T-helper 9 cell (primary cell): ENCODE measurements at places on chromosomes 5 and 9.

- no peak for DNase-seq
These were observed 5.5 kb upstream of the ESM1 start for GRCh38 chr5:54990841-54991258.

DNA sequence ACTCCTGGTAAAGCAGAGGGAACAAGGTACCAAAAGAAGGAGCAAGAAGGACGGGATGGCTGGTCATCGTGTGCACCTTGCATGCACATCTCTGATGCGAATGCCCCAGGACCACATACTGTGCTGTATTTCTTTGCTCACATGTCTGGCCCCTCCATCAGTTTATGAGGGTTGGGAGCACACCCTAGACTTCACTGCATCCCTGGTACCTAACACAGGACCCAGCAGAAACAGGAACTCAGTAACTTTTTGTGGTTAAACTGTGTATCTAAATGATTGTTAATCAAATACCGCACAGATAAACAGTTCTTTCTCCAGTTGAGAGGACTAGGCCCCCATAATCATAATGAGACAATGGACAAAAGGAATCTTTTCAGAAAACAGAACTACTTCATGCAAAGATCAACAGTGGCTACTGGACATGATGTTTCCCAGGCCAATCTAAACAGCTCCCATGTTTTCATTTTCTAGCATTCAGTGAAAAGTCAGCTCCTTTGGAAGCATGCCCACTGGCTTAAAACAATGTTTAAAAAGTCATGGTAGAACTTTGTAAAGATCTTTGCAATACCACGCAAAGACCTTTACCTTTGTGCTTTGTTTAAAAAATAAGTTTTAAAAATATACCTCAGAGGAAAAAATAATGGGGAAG lies 55.5 kb upstream of the IFNK start:
- no peak for DNase-seq

DNA sequence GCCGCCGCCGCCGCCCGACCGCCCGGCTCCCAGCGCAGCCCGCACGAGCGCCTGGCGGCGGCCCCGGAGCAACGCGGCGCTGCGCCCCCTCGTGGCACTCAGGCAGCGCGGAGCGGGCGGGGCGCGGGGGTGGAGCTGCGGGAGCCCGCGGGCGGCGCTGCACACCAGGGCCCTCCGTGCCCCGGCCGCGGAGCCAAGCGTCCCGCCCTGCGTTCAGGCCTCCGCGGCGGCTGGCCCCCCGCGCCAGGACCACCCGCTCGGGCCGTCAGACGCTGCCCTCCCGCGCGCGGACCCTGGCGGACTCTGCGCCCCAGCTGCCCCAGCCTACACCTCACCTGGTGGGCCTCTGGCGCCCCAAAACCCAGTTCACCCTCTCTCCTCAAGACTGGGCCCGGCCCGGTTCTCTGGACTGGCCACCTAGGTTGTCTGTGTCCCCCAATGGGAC lies at the start of gene RASGEF1C:
TSS of gene RASGEF1C (minus strand) at position 75 of the 445 bp plus-strand sequence. CDS start 71,159 bp downstream, outside the sequence.
- DNase-seq = peak; percentile 45

- no peak for DNase-seq
These were observed 30.4 kb downstream of the ROR2 start for GRCh38 chr9:91919621-91920020.

DNA sequence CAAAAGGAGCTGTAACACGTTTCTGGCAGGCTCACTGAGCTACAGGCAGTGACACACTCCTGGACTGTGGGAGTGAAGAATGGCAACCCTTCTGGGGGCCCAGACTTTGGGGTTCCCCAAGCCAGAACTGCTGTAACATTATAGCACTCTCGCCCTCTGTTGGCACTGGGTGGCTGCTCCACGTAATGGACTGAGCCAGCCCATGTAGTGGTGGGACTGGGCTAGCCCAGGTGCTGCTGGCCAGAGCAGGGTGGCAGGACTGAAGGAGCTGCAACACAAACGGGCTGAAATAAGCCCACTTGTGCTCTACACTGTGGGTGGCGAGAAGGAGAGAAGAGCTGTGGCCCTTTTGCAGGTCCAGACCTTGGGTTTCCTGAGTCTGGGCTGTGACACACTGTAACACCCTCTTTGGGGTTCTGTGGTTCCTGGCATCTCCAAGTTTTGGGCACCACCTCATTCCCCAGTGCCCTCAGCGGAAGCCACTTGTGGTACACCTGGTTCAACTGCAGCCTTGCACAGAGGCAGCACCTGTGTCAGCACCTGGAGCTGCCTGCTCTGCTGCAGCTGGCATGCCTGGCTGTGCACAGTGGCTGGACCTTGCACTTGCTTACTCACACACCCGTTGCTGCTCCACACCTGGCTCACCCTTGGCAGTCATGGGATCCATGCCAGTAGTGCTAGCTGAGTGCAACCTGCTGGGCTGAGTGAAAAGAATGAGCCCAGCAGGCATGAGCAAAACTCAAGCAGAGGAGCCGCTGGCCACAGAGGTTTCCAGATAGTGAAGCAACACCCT lies 95.0 kb upstream of the PRR16 start:
- DNase-seq = no peak

DNA sequence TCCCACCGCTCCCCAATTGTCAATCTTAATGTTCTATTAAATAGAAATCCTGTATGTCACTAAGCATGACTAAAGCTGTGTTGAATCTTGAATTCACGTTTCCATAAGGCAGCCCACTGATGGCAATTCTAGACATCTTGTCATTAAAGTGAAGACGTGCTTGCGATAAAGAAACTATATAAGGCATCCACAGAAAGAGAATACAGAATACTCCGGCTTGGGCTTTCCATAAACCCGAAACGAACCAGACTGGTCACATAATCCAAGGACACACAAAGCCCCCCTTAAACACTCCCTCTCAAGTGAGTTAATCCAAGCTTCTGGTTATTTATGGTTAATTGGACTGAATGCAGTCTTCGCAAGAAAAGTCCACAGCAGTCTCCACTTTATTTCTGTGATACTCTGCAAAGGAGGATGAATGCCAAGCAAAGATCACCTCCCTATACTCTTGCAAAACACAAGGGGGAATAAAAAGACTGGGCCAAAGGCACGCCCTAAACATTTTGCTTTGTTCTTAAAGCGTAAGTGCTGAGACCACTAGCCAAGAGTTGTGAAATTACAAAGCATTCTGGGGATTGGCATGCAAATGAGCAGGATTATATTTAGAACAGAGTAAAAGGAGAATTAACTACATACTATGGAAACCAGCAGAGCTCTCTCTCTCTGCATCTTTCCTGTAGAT lies 54.7 kb downstream of the DPYSL3 start:
- DNase-seq = no peak

- no peak for DNase-seq
These were observed 114.2 kb downstream of the SEMA5A start for GRCh38 chr5:9431496-9432258.

- no peak for DNase-seq
These were observed 73.0 kb downstream of the C9orf85 start for GRCh38 chr9:71984403-71984802.

GRCh38 chr5:74393943-74394342 lies 246.6 kb downstream of the ENC1 start:
- DNase-seq = no peak

DNA sequence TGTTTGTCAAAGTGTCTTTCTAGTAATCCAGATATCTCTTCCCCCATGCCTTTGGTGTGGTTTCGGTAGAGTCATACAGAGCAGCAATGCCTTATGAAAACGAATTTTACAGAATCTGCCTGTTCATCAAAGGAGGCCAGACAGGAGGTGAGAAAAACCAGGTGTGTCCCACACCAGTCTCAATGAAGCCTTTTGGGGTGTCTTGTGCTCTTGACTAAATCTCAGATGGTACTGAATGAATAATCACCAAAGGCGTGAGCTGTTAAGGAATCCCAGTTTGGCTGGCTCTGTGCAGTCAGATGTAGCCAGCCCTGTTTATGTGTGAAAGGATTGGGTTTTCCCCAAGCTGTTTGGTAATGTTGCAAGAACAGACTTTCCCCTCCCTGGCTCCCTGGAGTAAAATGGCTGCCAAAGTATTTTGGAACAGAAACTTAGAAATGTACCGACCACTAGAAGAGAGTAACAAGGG lies 70.8 kb upstream of the CDKN2B start:
- DNase-seq = no peak

GRCh38 chr5:157197086-157197485 lies 16.4 kb downstream of the ITK start:
- DNase-seq = peak; percentile 25

DNA sequence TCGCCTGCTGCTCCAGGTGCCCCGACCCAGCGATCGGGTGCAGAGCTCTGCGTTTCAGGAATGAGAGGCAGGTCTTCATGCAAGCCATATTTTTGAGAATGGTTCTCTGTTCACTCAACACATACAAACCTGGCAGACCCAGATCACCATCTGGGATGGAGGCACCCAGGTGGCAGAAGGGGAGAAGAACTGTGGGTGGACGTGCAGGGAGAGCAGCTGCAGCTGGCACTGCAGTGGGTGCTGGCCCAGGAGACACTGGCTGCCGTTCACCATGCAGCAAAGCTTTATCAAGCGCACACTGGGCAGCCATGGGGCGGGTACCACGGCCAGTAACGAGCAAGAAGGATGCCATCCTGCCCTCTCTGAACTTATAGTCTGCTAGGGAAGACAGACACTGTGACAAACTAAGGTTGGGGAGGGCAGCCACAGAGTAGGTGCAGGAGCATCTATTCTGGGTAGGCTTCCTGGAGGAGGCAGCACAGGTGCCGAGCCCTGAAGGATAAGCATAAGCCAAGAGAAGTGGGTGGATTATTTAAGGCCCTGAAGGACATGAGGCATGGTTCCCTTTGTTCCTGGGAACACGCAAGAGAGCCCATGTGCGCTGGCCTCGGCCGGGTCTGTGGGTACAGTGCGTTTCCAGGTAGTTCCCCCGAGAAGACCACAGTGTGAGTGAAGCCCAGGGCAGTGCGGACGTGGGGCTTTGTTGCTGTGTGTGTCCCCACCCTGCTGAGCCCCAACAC lies 46.2 kb upstream of the FCN2 start:
- no peak for DNase-seq

GRCh38 chr5:39670391-39670790 lies 245.6 kb upstream of the DAB2 start:
- DNase-seq = no peak

DNA sequence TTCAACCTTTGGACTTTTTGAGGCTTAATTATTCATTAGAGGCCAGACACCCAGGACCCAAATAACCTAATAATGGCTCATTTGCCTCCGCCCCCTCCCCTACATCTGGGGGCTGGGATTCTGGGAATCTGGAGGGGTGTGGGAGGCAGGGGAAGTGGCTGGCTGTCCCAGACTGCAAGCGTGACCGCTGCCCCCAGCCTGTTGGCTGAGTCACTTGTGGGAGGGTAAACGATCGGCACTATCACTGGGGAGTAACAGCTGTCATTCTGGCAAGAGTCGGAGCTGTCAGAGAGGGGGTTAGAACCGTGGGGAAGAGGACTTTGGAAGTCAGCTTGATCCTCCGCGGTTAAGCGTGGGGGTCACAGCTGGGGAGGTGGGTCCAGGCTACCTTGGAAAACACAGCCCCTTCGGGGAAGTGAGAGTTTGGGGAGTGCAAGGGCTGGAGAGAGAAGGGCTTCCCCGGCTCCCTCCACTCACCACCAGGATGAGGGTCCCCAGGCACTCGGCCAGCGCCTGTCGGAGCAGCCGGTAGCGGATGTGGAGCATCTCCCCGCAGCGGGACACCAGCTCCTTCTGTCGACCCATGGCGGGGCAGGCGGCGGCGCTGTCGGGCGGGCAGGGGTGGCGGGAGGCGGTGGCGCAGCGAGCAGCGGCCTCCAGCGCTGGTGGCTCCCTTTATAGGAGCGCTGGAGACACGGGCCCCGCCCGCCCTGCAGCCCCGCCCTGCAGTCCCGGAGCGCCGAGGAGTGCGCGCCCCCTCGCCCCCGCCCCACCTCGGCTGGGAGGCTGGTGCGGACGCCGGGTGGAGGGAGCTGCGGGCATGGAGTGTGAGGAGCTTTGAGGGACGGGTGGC lies at the start of gene AQP3:
TSS of gene AQP3 (minus strand) at position 648 of the 853 bp plus-strand sequence. CDS start at position 585, 63 bp downstream.
- DNase-seq = peak; percentile 70

- no peak for DNase-seq
These were observed 25.2 kb downstream of the CCL28 start for GRCh38 chr5:43386960-43387362.

GRCh38 chr5:5721881-5722280 lies 299.4 kb downstream of the ICE1 start:
- DNase-seq = no peak

- DNase-seq = no peak
These were observed 39.9 kb downstream of the ERP44 start for GRCh38 chr9:100058699-100059579.

DNA sequence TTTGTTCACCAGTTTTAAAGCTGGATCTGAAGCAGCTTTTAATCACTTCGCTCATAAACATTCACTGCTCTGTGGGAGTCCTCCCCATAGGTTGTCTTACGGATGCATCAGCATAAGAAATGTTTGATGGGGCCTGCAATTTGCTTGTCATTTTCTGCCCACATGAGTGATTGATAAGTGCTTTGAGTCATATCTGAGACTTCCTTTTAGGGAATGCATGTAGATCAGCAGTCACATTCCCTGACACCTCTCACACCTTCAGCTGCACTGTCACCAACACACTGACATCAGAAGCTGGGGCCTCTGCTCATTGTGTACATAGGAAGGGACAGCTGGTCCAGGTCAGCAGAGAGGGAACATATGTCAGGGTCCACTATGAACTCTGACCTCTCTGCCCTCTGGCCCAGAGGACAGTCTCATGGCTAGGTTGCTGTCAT lies 84.1 kb upstream of the SPATA31D4 start:
- no peak for DNase-seq

DNA sequence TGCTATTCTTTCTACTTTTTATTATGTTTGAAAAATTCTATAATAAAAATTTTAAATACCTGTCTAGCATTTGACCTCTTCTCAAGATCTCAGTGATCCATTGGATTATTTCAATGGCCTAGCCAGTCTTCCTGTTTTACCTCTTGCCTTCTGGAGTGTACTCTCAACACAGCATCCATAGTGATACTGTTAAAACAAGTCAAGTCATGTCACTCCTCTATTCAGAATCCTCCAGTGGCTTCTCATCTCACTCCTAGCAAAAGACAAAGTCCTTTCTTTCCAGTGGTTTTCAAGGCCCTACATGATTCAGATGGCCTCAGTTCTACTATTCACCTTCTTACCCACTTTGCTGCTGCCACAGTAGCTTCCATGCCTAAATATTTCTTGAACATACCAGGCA lies 1.8 kb downstream of the MARVELD2 start:
- no peak for DNase-seq

DNA sequence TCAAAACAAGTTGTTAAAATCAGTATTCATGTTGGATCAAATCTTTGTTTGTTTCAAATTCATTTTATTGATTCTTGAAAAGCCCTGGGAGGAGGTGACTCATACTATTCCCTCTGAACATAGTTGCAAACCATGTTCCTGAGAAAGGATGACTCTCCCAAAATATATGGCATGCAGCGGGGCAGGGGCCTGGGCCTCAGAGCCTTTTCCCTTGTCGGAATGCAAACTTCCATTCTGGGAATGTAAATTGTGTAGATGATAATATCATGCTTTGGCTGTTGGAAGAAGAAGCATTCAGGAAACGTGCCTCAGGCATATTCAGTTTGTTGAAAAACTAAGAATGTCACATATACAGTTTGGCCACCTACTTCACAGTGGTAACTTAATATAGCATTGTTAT lies 242.0 kb downstream of the AUH start:
- no peak for DNase-seq
